Lung (tissue), 17 donors: ENCODE measurements at places on chromosomes 12 and 14. TPM values are rescaled to one million over a fixed set of nuclear protein-coding genes. Genes with fewer than 3 reads are reported as not detected.

The USP44 gene
- 2.3 TPM for polyA plus RNA-seq

The CD163L1 gene
- 2.7 TPM for polyA plus RNA-seq

The OTOGL gene
- polyA plus RNA-seq: 0.28 TPM

The RHOJ gene
- 12.7 TPM for polyA plus RNA-seq

The KLHL33 gene
- 0.08 TPM for polyA plus RNA-seq

The BATF gene
- polyA plus RNA-seq: 15.2 TPM

The OR4E1 gene
- polyA plus RNA-seq: not detected

The FBLN5 gene
- polyA plus RNA-seq: 43.1 TPM

The ACOT2 gene
- 39.6 TPM for polyA plus RNA-seq

The LMNTD1 gene
- polyA plus RNA-seq: 1.6 TPM

The AJUBA gene
- polyA plus RNA-seq: 7.2 TPM

The HOXC12 gene
- not detected for polyA plus RNA-seq

The TSPAN11 gene
- 1.4 TPM for polyA plus RNA-seq

The KLRG1 gene
- polyA plus RNA-seq: 0.49 TPM

The PAX9 gene
- polyA plus RNA-seq: 1.2 TPM

The KRT78 gene
- polyA plus RNA-seq: 0.65 TPM

The CCDC59 gene
- polyA plus RNA-seq: 43.2 TPM

The OR6C1 gene
- polyA plus RNA-seq: not detected

The HEBP1 gene
- polyA plus RNA-seq: 48.2 TPM

The TAS2R13 gene
- polyA plus RNA-seq: not detected

The ISM2 gene
- polyA plus RNA-seq: 0.02 TPM

The CKAP4 gene
- polyA plus RNA-seq: 15.3 TPM

The NKX2-1 gene
- 53.4 TPM for polyA plus RNA-seq

The CEBPE gene
- polyA plus RNA-seq: 3.5 TPM

The TTC6 gene
- polyA plus RNA-seq: 0.50 TPM

The APPL2 gene
- 11.8 TPM for polyA plus RNA-seq

The ANO6 gene
- polyA plus RNA-seq: 24.8 TPM

The EML5 gene
- 0.31 TPM for polyA plus RNA-seq

The TSPAN8 gene
- 18.6 TPM for polyA plus RNA-seq

The MGST1 gene
- polyA plus RNA-seq: 756 TPM

The NXPH4 gene
- 0.15 TPM for polyA plus RNA-seq

The CIROP gene
- not detected for polyA plus RNA-seq

The TAMALIN gene
- 52.9 TPM for polyA plus RNA-seq
